GM12864 (cell line): ENCODE measurements at places on chromosomes 7 and 10.

DNA sequence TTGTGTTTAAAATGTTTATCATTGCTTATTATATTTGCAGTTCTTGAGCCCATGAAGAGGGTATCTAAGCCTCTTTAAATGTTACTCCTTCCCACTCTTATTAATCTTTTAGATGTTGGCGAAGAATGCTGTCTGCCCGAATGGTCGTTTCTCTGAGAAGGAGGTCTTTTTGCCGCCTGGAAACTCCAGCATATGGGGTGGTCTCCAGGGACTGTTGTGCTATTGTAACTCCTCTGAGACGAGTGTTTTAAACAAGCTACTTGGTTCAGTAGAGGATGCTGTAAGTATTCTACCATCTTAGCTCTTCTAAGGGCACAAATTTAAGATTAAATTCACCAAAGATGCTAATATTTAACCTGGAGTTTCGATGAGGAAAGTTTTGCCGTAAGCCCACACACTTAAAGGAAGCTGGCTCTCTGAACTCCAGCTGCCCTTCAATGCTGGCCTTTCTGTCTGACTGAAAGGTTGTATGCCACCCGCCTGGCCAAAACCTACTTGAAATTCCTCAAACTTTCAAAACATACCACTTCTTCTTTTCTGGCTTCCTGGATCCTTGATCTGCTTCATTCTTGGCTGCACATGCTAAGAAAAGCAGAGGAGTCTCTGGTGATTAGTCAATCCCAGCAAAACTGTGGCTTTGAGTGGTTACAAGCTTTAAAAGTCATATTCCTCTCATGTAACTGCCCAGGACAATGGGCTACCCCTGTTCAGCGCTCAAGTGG lies 74.7 kb downstream of the ABCA13 start:
- DNase-seq: no peak

DNA sequence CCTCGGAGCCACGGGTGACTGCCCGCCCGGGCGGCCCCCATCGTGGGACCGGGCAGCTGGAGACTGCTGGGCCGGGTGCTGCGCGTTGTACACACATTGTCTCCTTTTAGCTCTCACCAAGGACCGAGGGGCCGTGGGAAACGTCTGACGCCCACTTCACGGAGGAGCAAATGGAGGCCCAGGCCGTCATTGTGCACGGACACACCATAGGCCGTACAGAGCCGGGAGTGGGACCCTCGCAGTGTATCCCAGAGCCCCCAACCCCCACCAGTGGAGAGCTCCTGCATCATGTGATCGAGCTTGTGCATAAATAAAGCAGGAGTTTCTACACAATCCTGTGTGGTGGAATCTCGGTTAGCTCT lies 722 bp downstream of the DENND10 start:
- no peak for DNase-seq

DNA sequence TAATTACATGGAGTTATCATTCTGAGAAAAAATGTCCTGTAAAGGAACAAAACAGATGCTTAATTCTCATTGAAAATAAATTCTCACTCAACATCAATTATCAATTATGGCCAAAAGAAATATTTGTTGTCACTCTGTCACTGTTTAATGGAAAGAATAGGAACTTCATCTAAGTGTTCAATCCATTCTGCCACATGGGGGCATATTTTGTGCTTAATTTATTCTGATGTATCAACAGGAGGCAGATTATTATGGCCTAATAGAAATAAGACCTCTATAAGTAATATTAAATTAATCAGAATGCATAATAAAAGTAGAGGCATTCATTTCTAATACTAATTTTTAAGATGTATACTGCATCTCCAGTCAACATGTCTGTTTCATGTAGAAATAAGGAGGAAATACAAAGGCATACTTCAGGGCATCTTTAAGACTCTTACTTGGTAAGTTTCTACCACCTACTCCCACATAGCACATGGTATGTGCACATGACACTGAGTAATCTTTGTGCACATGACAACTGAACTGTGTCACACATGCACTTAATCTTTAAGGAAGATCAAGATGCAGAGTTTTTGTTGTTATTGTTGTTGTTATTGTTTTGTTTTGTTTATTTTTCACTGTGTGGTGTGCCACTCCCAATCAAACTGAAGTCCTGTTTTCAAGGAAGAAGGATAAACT lies 420.4 kb upstream of the SEMA3A start:
- no peak for DNase-seq

GRCh38 chr10:122450353-122450990 lies 4.0 kb upstream of the ARMS2 start:
- DNase-seq: no peak

- no peak for DNase-seq
Observed at GRCh38 chr7:39829028-39829427, 121.0 kb upstream of the CDK13 start.
